ENCODE measurements at places on chromosomes 11 and 22.
A peak's percentile ranks its signal among the peaks of the same experiment; 100 is the strongest.

- DNase-seq = no peak
Observed at GRCh38 chr11:108556019-108556418, 37.5 kb downstream of the EXPH5 start.

DNA sequence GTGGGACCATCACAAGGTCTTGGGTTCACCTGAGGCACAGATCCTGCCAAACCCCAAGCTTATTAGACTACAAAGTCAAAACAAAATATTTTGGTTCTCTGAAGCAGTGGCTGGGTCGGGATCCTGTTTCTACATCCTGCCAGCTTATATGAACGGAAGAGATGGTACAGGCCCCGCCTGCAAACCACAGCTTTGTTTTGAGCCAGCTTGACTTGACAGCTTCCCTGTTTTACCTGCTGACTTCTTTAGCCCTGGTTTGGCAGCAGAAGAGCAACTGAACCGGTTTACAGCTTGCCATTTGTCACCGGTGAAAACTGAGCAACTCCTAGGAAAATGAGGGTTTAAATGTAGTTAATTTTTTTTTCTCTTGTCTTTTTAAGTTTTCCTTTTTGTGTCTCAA is 11.4 kb downstream of the PACS1 start:
- DNase-seq = peak; percentile 57

DNA sequence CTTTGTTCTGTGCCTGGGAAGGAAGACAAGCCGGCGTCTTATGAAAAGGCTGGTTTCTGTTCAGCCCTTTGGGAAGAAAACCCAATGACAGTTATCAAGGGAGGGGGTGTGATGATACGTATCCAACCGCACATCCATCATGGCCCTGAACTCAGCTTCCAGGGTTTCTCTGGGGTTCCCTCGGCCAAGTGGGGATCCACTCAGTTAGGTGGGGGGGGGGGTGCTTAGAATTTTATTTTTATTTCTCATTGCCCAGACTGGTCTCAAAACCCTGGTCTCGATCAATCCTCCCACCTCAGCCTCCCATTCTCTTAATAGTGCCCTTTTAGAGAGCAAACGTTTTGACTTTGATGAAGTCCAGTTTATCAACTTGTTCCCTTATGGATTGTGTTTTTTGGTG is 25.7 kb downstream of the KCNQ1 start:
- DNase-seq = no peak

DNA sequence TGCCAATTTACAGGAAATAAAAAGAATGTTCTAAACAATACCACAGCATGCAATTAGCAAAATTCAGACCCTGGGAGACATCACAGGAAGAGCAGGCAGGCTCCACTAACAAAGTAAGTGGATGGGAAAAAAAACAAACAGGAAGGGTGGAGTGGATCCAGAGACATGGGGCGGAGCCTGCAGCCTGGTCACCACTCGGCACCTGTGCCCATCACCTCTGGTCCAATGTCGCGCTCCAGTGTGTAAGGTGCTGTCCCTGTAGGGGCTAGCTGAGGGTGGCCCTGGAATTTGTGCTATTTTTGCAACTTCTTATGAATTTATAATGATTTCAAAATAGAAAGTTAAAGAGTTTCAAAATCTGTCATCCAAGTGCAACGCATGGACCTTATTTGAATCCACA is 11.0 kb upstream of the MOB2 start:
- DNase-seq = no peak

GRCh38 chr11:43997022-43997660 is 50.6 kb upstream of the ACCSL start:
- no peak for DNase-seq

DNA sequence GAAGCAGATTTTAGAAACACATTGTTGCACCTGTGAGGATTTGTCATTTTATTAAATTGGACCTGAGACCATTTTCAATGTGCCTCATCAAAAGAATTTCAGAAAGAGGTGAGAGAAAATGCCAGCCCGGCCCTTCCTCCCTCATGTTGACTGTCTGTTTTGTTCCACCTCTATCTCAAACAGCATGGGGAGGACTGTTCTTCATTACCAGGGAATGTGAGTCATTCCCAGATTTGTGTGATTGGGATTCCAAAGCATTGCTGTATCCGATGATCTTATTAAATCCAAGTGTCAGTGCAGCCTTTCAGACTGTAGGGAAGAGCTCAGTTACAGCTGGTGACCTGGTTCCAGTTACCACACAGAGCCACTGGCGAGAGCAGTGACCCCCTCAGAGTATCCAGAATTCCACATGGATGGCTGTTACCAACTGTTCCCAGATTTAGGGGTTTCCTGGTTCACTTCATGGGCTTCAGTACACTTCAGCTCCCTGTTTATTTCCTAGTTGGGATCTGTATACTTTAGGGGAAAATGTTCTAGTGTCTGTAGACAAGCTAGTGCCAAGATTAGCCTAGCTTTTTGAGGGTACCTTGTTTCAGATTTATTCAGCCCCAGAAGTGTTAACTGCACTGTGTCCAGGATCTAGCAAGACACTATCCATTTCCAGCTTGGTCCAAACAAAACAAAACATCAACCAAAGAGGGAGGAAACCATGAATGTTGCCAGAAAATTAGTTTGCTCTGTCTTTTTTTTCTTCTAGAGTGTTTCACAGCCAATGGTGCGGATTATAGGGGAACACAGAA is 20.9 kb downstream of the KREMEN1 start:
- no peak for DNase-seq
